ENCODE measurements at places on chromosomes 1 and 21. TPM values are rescaled to one million over a fixed set of nuclear protein-coding genes. Genes with fewer than 3 reads are reported as not detected.

The MECR gene
- total RNA-seq, result 1.2 TPM

The EXTL2 gene
- total RNA-seq, result 8.4 TPM

The PGBD5 gene
- total RNA-seq, result not detected

GRCh38 chr1:66247415-66248208, 286.3 kb upstream of the SGIP1 start:
- DNase-seq, result no peak

The OR2L5 gene
- not detected for total RNA-seq

DNA sequence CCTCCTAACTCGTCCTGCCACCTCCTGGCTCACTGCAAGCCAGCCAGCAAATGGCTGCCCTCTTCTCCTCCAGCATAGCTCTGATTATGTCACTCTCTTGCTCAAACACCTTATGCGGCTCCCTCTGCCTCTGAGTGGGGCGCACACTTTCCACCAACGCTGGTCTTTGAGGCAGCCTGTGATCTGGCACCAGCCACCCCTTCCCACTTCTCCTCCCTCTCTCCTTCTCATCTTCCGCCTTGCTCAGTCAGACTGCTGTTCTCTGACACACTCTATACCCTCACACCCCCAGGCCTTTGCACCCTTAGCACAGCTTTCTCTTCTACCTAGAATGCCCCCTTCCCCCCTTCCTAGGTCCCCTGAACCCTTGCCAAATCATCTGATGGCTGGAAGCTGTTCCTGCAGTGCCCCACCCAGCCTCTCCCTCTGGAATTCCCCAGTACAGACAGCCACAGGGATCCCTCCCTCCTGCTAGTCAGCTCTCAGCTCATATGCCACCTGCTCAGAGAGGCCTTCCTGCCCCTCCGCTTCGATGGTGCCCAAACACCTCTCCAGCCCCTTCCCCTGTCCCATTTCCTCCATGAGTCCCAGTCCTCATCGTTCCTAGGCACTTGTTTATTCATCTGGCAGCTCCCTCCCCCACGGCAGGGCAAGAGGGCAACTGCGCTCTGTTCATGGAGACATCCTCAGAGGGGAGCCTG, 21.7 kb upstream of the PEF1 start:
- no peak for DNase-seq

The CPT2 gene
- 24.8 TPM for total RNA-seq

The ALG14 gene
- total RNA-seq, result not detected

DNA sequence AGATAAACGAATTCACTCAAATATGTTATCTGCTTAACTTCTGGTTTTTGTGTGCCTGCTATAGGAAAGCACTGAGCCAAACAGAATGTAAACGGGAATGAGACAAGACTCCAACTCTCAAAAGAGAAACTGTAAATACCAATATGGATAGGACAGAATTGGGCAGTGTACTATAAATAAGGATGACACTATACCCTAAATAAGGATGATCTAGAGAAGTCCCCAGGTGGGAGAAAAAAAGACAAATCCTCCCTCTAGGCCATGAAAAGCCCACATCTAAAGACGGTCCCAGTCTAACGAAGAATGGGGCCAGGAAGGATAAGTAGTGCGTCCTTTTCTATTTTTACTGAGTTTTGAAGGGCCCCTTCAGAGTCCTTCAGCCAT, 1.5 kb upstream of the GABPB2 start:
- no peak for DNase-seq

GRCh38 chr1:217136895-217137205, 413.6 kb upstream of the ESRRG start:
- DNase-seq, result no peak

- DNase-seq, result no peak
These were observed 21.4 kb downstream of the STUM start for GRCh38 chr1:226569879-226570547.

GRCh38 chr1:17826165-17826488, 71.0 kb downstream of the ACTL8 start:
- DNase-seq, result peak; percentile 63

GRCh38 chr1:155989242-155990004, 11.1 kb upstream of the ARHGEF2 start:
- DNase-seq, result no peak

The TFF1 gene
- not detected for total RNA-seq

The OR10Z1 gene
- total RNA-seq, result not detected

GRCh38 chr1:30379684-30380624, 343.4 kb downstream of the MATN1 start:
- peak; percentile 75 for DNase-seq
